ENCODE measurements at places on chromosomes 2 and 18.
A peak's percentile ranks its signal among the peaks of the same experiment; 100 is the strongest.

GRCh38 chr2:96933305-96934181 lies 52.8 kb downstream of the FAM178B start:
- no peak for DNase-seq

GRCh38 chr18:66630831-66631230 lies 26.9 kb upstream of the CDH19 start:
- DNase-seq: no peak

GRCh38 chr2:77816618-77817017 lies 294.4 kb upstream of the LRRTM4 start:
- no peak for DNase-seq

DNA sequence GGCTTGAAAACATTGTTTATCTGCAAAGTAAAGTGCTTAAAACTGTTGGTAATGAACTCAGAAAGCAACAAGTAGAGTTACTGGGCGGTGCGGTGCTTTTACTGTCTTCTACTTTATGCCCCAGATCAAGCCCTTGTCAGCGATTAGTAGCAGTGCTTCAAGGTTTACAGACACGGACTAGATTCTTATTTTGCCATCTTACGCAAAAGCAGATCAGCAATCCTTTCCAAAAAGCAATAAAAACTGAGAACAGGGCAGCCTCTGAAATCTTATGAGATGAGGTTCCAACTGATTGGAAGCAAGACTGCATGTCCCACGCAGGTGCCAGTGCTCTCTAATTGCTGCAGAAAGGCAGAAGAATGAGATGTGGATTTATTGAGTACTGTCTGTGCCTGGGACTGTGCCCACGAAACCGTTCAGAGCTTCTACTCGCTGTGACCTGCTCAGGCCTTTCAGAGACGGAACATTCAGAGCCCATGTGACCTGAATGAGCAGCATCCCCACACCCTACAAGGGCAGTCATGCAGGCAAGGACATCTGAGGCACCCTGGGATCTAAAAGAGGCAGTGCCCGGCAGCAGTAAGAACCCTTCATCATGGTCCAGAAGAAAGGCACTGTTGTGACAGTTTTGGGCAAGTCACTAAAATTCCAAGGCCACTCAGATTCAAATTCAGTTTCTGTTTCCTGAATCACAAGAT lies 15.7 kb downstream of the COL4A3 start:
- DNase-seq: no peak

DNA sequence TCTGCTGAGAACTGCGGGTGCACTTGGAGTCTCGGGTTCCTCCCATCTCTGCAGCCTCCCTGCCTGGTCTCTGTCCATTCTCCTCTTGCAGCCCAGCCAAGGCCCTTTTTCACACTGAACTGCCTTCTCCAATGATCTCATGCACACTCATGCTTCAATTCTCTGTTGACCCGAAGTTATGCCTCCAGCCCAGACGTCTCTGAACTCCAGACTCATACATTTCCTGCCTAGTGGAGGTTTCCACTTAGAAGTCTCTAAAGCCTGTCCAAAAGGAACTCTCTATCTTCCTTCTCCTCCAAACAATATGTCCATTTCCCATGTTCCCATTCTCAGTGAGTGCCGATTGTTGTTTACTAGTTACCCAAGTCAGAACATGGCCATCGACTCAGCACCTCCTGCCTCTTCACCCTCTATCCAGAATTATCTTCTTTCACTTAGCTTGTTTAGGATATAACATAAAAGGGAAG lies 155.2 kb downstream of the IRS1 start:
- DNase-seq: no peak

- DNase-seq: peak; percentile 3
Observed at GRCh38 chr2:107936433-107937359, 49.6 kb upstream of the SLC5A7 start.

DNA sequence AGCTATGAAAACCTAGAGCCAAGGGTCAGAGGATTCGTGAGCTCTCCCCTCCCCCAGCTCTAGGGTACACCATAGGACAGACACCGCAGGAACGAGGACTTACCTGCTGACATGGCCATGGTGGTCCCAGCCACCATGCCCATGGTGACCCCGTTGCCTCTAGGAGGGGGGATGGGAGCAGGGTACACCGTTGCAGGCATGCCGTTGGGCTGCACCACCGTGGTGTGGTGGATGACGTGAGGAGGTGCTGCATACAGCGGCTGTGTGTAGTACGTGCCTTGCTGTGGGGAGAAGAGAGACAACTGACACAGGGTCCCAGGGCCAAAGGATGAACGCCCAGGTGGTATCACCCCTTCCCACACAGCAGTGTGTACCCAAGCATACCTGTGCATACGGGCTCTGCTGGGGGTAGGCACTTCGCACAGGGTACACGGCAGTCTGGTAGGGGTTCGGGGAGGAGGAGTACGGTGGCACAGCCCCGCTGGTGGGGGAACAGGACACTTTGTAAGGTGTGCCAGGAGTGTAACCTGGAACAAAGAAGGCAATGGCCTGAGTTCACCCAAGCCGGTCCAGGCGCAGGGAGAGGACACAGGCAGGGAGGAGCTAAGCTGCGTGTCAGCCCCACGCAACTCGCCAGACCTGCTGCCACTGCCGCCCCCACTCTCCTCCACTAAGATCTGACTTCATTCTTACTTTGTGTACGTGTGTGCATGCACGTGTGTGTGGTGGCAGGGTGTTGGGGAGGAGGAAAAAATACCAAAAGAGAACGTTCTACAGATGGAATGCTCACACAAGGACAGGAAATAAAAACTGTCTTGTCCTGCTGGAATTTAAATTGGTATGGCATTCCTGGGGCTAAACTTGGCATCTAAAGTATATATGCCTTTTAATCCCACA lies 37.8 kb downstream of the FAM168B start:
- DNase-seq: no peak

DNA sequence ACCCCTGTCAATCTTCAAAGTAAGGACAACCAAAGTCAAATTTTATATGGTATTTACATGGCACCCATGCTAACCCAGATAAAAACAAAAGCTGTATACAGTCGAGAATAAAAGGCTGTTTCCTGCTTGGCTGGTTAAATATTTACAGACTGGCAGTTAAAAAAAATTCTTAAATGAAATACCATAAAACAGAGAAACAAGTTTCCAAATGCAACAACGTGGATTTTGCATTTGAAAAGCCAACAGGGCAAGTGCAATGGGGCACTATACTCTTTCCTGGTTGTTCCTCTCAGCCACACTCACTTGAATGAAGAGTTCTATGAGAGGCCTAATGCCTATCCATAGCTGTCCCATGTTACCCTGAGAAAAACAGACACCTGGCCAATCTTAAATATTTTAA lies 6.1 kb upstream of the NR4A2 start:
- DNase-seq: no peak

DNA sequence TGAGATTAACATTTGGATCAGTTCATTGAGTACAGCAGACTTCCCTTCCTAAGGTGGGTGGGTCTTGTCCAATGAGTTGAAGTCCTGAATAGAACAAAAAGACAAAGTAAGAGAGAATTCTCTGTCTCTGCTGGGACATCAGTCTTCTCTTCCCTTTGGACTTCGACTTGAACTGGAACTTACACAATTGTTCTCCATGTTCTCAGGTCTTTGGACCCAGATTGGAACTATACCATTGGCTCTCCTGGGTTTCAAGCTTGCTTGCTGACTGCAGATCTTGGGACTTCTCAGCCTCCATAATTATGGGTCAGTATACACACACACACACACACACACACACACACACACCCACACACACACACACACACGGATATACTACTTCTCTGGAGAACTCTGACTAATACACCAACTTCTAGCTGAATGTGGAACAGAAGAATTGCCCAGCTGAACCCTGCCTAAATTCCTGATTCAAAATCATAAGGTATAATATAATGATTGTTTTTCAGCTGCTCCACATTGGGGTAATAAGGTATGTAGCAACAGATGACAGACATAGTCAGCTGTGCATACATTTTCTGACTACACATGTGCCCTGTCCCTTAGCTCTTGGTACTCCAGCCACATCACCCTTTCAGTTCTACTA lies 214.0 kb downstream of the TGIF1 start:
- no peak for DNase-seq

GRCh38 chr2:181465676-181466375 lies 8.6 kb downstream of the ITGA4 start:
- no peak for DNase-seq

GRCh38 chr18:49459404-49460171 lies 857 bp downstream of the DYM start:
- peak; percentile 43 for DNase-seq

GRCh38 chr2:12063210-12063609 lies 316.8 kb downstream of the LPIN1 start:
- no peak for DNase-seq

DNA sequence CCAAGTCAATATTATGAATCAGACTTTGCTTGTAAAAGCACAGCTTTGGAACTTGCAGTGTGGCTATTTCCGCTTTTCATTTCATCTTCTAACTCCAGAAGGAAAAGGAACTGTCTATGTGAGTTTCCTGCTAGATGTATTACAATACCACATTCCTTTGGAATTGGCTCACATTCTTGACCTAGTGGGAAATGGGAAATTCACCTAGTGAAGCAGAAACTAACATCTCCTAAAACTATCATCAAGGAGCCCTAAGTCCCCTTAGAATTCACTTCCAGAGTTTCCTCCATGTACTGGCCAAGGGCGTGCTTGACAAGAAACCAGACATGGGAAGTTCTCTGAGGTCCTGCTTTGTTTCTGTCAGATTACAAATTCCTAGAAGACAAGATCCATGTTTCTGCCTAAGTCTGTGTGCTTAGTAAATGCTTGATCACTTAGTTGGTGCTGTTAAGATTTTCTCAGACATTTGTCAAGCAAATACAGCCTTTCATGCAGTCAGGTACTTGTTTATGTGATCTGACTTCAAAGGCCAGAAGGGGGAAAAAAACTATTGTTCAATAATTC lies 275.7 kb upstream of the FN1 start:
- no peak for DNase-seq

Measured in activated CD4-positive, alpha-beta T cell treated with anti-CD3 and anti-CD28 coated beads, Interleukin-10, Interleukin-2, amounts not matched to agents 100 ng/mL and 50 ng/mL, durations not matched to agents 16 hours and 8 hours (primary cell).